ENCODE measurements at places on chromosomes 4 and X. TPM values are rescaled to one million over a fixed set of nuclear protein-coding genes. Genes with fewer than 3 reads are reported as not detected.

The CSN1S1 gene
- not detected for total RNA-seq

The DMRTC1 gene
- not detected for total RNA-seq

The APEX2 gene
- total RNA-seq: 12.4 TPM

The GAGE12J gene
- total RNA-seq: not detected

The ABCB7 gene
- total RNA-seq: 17.9 TPM

All from natural killer cell (primary cell).